Stomach (tissue), 19 donors: ENCODE measurements at places on chromosomes 4 and X. TPM values are rescaled to one million over a fixed set of nuclear protein-coding genes. Genes with fewer than 3 reads are reported as not detected.

DNA sequence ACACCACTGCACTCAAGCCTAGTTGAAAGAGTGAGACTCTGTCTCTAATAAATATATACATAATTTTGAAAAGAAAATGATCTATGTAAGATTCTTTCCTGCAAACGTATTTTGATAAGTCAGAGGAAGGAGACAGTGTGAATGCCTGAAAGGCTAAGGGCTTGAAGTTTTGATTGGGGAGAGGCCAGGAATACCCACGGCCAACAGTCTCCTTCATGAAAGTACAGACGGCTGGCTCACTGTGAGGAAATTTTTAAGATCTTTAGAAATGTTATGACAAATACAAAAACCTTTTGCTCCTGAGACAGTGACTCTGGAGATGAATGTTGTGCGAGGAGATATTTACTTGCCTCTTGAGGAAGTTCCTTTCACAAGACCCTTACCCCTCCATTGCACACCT is 111.4 kb upstream of the KLHL13 start:
- DNase-seq = no peak

- DNase-seq = no peak
These were observed 99.1 kb upstream of the FAM47C start for GRCh38 chrX:36908801-36909675.

- no peak for DNase-seq
These were observed 52.5 kb upstream of the PROM1 start for GRCh38 chr4:16136311-16136710.

- DNase-seq = no peak
These were observed 26.6 kb upstream of the MAP3K15 start for GRCh38 chrX:19541931-19542330.

- DNase-seq = no peak
These were observed 45.3 kb downstream of the TENM3 start for GRCh38 chr4:182288534-182288933.

DNA sequence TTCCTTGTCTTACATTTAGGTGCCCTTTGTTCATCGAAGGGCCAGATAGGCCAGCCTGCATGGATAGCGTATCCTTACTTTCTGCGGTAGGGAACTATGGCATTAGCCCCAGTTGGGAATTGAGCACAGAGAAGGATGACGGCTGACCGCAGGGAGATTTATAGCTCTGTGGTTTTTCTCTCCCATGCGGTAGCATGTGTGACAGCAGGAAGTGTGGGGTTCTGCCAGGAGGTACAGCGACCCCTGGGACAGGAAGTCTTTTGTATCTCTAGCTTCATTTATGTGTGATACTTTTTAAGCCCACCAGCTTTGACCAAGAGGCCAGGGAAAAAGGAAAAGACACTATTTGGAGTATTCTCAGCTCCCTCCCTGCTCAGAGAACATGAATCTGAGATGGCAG is 33.1 kb downstream of the GAB3 start:
- DNase-seq = no peak

DNA sequence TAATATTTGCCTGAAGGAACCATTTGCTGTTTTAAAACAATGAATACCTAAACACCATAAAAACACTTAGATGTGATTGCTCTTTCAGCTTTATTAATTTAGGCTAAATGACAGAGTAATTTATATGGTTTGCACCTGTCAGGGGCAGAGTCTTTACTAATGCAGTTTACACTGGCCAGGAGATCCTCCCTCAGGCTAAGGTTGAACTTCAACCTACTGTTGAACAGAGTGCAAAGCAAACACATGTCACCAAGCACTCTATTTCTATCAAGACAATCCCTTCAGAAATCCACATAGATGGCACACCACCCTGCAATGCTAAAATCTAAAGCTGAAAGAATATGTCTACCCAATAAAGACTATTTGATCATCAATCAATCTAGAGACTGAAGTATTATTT is 147.3 kb downstream of the KLHL13 start:
- no peak for DNase-seq

- DNase-seq = no peak
These were observed 10.6 kb downstream of the ABCD1 start for GRCh38 chrX:153735274-153735673.

- DNase-seq = no peak
These were observed 219.2 kb downstream of the MAML3 start for GRCh38 chr4:139934708-139935195.

GRCh38 chrX:114798907-114799306 is 215.0 kb downstream of the HTR2C start:
- no peak for DNase-seq

- no peak for DNase-seq
These were observed 152.2 kb downstream of the SPATA18 start for GRCh38 chr4:52203351-52203750.

DNA sequence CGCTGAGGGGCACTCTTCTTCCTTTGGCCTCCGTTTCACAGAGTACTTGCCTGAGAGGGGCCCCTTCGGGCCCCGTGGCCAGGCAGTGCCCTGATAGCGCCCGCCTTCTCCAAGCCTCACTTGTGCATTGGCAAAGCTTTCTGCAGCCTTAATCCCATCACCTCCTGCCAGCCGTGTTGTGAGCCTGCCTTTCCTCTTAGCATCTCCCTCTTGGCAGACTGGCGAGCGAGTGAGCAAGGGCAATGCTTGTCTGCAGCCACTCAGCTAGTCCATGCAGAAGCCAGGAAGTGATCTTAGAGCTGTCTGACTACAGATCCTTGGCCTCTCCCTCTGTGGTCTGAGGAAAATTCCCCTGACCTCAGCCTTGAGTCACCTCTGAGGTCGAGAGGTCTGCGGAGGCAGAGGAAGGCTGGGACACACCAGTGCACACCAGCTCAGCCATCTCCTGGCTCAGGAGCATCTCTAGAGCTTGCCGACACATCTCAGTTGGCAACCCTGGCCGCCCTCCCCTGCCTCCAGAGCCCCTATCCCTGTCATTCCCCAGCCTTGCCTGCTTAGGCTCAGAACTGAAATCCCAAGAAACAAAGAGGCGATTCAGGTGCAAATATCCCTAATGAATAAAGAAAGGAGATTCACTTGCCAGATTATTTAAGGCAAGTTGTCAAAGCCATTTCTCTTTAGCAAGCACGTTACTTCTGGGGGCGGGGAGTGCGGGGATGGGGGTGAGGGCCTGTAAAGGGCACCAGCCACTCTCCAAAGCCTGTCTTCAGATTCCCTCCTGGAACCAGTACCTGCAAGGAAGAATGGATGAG is 143.5 kb upstream of the MAMLD1 start:
- DNase-seq = peak; percentile 22

Gene OGT
- 108 TPM for total RNA-seq

Gene VCX
- total RNA-seq = not detected

Gene TEX13B
- total RNA-seq = not detected
